IgD-negative memory B cell (primary cell): ENCODE measurements at places on chromosomes 6 and 20. TPM values are rescaled to one million over a fixed set of nuclear protein-coding genes. Genes with fewer than 3 reads are reported as not detected.

Gene CALHM6
- polyA plus RNA-seq = 307 TPM

Gene PRR18
- polyA plus RNA-seq = not detected

Gene SLC2A10
- polyA plus RNA-seq = not detected

Gene PLN
- 0.10 TPM for polyA plus RNA-seq

Gene EBF4
- 1.1 TPM for polyA plus RNA-seq

Gene RHAG
- polyA plus RNA-seq = not detected

Gene PANK2
- 55.9 TPM for polyA plus RNA-seq

Gene SNX21
- polyA plus RNA-seq = 2.4 TPM

Gene ZC2HC1B
- not detected for polyA plus RNA-seq

Gene THBS2
- 0.08 TPM for polyA plus RNA-seq

Gene MTFR2
- polyA plus RNA-seq = 1.5 TPM

Gene BNIP5
- not detected for polyA plus RNA-seq

Gene PDE10A
- not detected for polyA plus RNA-seq

Gene WFDC10B
- polyA plus RNA-seq = not detected

Gene RIPOR3
- polyA plus RNA-seq = 3.3 TPM

Gene DCDC2
- not detected for polyA plus RNA-seq

Gene GHRH
- not detected for polyA plus RNA-seq

Gene SLCO4A1
- polyA plus RNA-seq = 3.4 TPM

Gene NRSN1
- not detected for polyA plus RNA-seq

Gene AGER
- polyA plus RNA-seq = 0.58 TPM

Gene SLC26A8
- polyA plus RNA-seq = not detected

Gene HSPA1A
- 49.5 TPM for polyA plus RNA-seq

Gene HLA-DOA
- 363 TPM for polyA plus RNA-seq

Gene HLA-DRA
- polyA plus RNA-seq = 8,827 TPM

Gene RUNX2
- polyA plus RNA-seq = 2.9 TPM

Gene MAP3K7
- 22.3 TPM for polyA plus RNA-seq

Gene HSPA12B
- not detected for polyA plus RNA-seq

Gene DHX16
- polyA plus RNA-seq = 21.6 TPM

Gene ZBTB12
- polyA plus RNA-seq = not detected

Gene PSORS1C2
- polyA plus RNA-seq = not detected

Gene SAMD5
- not detected for polyA plus RNA-seq

Gene RBL1
- polyA plus RNA-seq = 6.5 TPM

Gene ACAT2
- 23.6 TPM for polyA plus RNA-seq

Gene CCM2L
- not detected for polyA plus RNA-seq

Gene FOXP4
- polyA plus RNA-seq = 2.6 TPM

Gene CENPW
- 6.2 TPM for polyA plus RNA-seq

Gene AK9
- polyA plus RNA-seq = 8.2 TPM

Gene TMC2
- not detected for polyA plus RNA-seq
